Caudate nucleus (tissue), 63 donors: ENCODE measurements at places on chromosomes 12 and 14.

DNA sequence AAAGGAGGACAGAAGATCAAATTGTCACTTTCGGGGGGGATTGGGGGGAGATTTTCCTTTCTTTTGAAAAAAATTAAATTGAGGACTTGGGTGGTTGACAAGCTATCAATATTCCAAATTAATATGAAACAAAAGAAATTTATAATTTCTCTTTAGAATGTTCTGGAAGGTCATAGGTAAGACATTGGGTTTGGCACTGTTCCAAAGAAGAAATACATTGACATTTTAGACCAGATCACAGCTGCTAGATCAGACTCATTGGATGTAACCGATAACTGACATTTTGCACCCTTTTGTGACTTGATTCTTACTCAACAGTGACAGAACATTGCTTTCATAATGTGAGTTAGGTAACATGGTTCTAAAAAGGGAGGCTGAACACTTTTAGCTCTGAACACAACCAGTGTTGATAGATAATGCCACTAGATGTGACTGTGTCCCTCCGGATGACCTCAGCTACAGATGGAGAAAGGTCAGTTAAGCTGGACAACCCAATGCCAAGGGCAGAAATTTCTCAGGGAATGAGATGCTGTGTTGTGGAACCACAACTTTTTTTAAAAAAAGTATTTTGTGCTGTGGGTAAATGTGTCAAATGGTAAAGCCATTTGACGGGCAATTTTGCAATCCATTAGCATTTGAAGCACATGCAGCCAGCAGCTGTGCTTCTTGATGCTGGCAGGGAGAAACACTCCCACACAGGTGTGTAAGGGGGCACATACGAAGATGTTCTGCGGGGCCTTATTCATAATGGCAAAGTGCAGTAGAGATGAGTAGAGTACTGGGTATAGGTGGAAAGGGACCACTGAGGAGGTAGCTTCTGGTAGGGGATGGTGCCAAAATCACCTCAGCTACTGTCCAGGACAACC, 62.9 kb downstream of the RFX4 start:
- DNase-seq = no peak

GRCh38 chr14:81450976-81451375, 50.9 kb upstream of the STON2 start:
- no peak for DNase-seq

DNA sequence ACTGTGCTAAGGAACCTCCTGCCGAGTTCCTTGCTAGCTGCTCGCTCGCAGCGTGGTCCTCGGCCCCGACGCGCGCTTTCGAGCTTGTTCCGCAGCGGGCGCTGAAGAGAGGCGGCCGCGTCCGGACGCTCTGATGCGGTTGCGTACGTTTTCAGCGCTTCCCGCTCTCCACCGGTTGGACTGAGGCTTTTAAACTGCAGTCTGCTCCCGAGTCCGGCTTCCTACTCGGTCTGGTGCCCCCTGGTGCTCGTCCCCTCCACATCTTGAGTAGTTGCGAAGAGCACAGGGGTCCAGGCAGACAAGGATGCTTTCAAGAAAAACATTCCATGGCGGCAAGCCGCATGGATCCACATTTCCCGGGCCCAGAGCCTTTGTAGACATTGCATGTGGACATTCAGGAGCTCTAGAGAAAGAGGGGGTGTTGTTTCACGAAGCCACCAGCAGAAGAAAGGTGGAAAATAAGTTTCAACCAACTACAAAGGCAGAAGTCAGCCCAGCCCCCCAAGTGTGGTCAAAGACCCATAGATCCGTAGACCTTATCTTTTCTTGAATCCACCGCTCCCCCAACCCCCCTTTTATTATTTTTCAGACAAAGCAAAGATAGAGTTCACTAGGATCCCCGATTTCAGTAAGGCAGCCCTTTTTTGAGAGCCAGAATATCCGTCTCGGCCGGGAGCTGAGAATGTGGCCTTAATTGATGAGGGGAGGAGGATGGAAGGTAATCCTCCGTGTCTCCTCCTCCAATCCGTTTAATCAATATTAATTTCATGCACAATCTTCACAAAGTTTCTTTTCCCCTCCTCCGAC, 984 bp upstream of the WNK1 start:
- DNase-seq = peak; percentile 88

DNA sequence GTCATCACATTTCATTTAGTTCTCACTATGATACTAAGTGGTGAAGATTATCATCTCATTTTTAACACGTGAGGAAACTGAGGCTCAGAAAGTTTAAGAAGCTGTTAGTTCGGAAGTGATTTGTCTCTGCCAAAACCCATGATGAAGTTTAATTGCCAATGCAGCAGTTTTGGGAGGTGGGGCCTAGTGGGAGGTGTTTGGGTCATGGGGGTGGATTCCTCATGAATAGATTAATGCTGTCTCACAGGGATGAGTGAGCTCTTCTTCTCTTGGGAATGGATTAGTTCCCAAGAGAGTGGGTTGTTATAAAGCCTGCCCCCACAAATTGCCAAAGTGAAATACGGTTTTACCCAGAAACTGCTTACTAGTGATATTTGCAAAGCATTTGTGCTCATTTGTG, 91.5 kb upstream of the IGF1 start:
- no peak for DNase-seq
